ENCODE measurements at places on chromosomes 13 and 19. TPM values are rescaled to one million over a fixed set of nuclear protein-coding genes. Genes with fewer than 3 reads are reported as not detected.
A peak's percentile ranks its signal among the peaks of the same experiment; 100 is the strongest.

- DNase-seq = no peak
These were observed 15.6 kb downstream of the KPNA3 start for GRCh38 chr13:49776871-49777270.

- no peak for DNase-seq
These were observed 385.4 kb upstream of the PRR20A start for GRCh38 chr13:56755181-56755935.

GRCh38 chr19:8335343-8336071, 7.6 kb downstream of the KANK3 start:
- DNase-seq = no peak

DNA sequence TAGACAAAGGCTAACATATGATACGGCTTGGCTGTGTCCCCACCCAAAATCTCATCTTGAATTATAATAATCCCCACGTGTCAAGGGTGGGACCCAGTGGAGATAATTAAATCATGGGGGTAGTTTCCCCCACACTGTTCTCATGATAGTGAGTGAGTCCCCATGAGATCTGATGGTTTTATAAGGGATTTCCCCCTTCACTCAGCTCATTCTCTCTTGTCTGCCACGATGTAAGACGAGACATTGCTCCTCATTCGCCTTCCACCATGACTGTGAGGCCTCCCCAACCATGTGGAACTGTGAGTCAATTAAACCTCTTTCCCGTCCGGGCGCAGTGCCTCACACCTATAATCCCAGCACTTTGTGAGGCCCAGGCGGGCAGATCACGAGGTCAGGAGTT, 143.5 kb downstream of the RXFP2 start:
- no peak for DNase-seq

DNA sequence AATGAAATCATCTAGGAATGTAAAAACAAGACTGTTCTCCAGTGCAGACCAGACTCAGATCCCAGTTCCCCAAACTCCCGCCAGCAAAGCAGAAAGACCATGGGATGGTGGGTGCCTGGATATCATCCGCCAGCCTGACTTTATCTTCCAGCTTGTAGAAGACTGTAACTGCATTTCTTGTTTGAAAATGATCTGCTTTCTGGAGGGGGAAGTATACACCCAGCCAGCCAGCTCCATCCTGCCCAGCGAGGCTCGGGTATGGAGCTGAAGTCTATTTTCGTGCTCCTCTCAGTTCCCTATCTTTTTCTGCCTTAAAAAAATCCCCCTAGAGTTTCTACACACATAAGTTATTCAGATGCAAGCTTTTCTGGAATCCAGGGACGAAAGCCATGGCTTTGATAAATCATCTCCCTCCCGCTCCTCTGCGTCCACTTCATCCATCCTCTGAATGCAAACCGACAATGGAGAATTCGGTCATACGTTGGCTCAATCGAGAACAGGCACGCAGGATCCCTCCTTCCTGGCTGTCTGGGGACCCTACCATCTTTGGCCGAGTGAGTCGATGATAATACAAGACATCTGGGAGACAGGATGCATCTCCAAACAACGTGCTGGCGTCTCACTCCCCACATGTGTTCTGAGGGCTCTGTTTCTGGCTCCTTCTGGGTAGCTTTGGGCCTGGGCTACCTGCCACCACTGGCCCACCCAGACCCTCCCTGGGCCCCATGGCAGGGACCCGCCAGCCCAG, 31.2 kb downstream of the CEBPG start:
- DNase-seq = no peak

DNA sequence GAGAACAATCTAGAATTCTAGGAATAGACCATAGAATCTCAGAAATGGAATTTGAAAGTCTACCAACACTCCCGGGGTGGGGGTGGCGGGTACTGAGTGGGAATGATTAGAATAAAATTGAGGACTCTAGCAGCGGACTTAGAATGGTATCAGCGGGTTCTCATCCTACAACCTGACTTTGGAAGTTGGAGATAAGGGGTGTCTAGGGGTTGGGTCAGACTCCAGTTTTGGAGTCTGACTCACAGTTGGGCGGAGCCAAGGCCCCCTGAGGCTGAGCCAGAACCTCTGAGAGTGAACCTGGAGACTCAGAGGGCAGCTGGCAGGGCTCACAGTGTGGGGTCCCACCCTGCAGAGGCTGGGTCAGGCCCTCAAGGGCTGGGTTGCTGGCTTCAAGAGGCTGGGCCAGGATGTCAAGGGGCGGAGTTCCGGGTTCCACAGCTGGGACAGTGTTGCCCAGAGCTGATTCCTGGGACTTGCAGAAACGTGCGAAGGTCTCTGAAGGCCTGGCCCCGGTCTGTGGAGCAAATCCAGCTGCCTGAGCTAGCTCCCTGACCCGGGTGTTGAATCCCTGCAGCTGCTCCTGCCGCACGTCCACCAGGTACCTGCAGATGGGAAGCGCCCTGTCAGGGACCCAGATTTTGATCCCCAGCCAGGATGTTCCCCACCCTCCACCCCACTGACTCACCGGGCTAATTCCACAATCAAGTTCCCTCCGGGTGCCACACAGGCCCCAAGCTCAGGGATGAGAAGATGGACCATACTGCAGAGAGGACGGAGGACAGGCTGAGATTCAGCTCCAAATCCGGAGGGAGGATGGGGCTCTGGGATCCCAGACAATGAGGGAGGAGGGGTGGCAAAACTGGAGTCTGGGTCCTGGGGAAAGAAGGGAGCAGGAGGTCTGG, 1.6 kb upstream of the TNNI3 start:
- DNase-seq = no peak

DNA sequence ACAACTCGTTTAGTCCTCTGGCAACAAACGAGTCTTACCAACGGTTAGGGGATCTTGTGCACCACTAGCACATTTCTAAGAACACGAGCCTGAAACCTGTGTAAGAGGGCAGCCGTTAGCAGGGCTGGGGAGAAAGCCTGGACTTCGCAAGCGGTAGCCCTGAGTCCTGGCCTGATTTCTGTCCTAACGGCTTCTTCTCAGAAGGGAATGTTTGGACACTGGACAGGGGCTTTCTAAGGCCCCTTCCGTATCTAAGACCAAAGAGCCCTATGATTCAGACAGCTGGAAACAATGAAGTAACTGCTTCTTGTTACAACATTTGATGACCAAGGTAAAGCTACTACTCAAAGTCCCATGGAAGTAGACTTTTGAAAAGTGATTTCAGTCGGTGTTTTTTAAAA, 2.2 kb downstream of the ANKRD10 start:
- DNase-seq = no peak

- DNase-seq = no peak
These were observed 3.6 kb downstream of the FOXO1 start for GRCh38 chr13:40662866-40663265.

DNA sequence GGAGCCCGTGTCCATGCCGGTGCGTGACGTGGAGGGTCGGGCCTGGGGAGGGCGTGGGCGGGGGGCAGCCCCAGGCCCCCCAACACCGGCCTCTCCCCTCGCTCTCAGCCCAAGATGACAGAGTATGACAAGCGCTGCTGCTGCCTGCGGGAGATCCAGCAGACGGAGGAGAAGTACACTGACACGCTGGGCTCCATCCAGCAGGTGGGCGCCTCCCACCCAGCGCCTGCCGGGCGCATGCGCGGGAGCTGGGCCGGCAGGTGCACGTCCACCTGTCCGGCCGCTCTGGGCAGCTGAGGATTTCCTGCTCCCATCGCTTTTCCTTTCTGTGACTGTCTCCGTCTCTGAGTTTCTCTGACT, 49.8 kb downstream of the VAV1 start:
- DNase-seq = no peak

- DNase-seq = peak; percentile 76
These were observed 164.4 kb downstream of the USP12 start for GRCh38 chr13:27007166-27007565.

GRCh38 chr19:50432221-50433028, at the start of gene MYBPC2:
MYBPC2 (plus strand) TSS chr19:50432892; CDS start chr19:50432954, 62 bp downstream.
- DNase-seq = no peak

Gene LMTK3
- total RNA-seq = 1.7 TPM

Gene NLRP8
- total RNA-seq = not detected

Gene PDE4C
- total RNA-seq = 0.98 TPM

Gene DNAAF3
- 5.6 TPM for total RNA-seq

Gene CALR3
- not detected for total RNA-seq

Gene CAMSAP3
- total RNA-seq = 12.8 TPM

Measured in vagina (tissue), 2 donors.